Stimulated activated CD4-positive, alpha-beta T cell treated with anti-CD3 and anti-CD28 coated beads, Interleukin-1b, Interleukin-23, amount 100 ng/mL, for 1 hour (primary cell): ENCODE measurements at places on chromosomes 1 and 21.

DNA sequence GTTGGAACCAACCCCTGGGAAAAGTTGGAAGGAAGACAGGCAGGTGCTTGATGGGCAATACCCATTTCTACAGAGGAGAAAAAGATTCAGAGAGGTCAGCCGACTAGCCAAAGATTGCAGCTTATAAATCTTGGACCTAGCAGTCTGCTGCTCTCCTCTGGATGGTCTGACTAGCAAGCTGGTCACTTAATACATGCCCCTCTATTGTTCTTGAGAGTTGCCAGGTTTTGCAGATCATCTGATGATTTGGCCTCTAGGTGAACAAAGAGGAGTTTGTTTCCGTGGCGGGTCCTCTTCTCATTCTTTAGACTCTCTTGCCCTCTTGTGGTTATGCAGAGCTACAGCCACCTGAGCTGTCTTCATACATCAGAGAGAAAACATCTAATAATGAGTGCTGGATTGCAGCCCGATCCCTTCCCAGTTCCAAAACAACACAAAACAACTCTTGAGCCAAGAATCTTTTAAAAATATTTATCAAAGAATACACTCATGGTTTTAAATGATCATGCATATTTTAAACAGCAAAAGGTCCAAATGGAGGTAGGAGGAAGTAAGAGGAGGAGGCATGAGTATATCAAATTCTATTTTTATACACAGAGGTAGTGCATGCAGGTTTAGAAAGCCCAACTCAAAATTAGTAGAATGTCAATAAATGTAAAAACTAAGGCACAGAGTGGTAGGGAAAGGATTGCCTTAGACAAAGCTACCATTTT, 115.7 kb downstream of the SLC30A10 start:
- no peak for DNase-seq

- DNase-seq = no peak
Measured at GRCh38 chr1:213457186-213457585, 406.1 kb downstream of the RPS6KC1 start.

GRCh38 chr1:33682371-33682770, 181.5 kb upstream of the HMGB4 start:
- no peak for DNase-seq

GRCh38 chr1:36693161-36693525, 210.4 kb upstream of the CSF3R start:
- DNase-seq = no peak

DNA sequence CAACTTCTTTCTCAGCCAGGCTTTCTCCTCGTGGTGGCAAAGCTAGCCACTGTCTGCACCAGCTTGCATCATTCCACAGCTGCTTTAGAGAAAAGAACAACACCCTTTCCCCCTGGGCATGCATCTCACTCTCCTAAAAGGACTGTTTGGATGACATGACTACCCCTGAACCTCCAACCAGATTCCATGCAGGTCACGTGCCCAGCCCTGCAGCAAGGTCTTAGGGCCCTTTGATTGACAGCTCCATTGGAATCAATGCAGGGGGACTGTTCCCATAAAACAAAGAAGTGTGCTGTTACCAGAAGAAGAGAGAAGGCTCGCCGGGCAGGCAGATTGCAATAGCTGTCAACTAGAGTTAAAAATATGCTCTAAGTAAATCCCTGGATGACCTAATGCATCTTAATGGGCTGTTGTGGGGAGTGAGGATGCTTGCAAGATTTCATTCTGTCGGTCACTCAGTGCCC, 24.4 kb downstream of the KCNA2 start:
- no peak for DNase-seq

- no peak for DNase-seq
Measured at GRCh38 chr1:116748272-116748671, 6.0 kb upstream of the CD2 start.
